Ovary (tissue), 10 donors: ENCODE measurements at places on chromosomes 7 and 10. TPM values are rescaled to one million over a fixed set of nuclear protein-coding genes. Genes with fewer than 3 reads are reported as not detected.

- no peaks in the 10 kb centered on the region for H3K4me1 ChIP-seq
- no peaks in the 10 kb centered on the region for H3K36me3 ChIP-seq
- no peak for DNase-seq
- H3K27ac ChIP-seq = no peak overlapping the region
- H3K4me3 ChIP-seq = no peak overlapping the region
Measured at GRCh38 chr7:26499315-26499897, 207.7 kb downstream of the SNX10 start.

DNA sequence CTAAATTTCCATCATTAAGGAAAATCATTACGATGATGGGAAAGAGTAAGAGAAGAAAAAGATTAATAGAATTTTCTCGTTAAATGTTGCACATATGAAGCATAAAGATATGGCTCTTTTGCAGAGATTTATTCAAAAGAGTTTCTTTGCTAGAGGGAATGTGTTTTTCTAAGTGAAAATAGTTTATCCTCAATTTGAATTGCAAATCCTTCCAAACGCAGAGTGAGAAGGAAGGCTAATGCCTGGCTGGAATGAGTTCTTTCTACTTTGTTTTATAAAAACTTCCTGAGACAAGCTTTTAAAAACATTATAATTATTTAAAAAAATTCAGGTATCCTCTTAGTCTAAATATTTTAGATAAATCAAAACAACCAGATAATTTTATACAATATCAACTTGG lies 14.2 kb downstream of the CYP26A1 start:
- H3K36me3 ChIP-seq = no peaks in the 10 kb centered on the region
- no peaks in the 10 kb centered on the region for H3K4me1 ChIP-seq
- H3K27me3 ChIP-seq = no peaks in the 10 kb centered on the region
- H3K4me3 ChIP-seq = no peak overlapping the region
- DNase-seq = no peak
- H3K27ac ChIP-seq = no peak overlapping the region

DNA sequence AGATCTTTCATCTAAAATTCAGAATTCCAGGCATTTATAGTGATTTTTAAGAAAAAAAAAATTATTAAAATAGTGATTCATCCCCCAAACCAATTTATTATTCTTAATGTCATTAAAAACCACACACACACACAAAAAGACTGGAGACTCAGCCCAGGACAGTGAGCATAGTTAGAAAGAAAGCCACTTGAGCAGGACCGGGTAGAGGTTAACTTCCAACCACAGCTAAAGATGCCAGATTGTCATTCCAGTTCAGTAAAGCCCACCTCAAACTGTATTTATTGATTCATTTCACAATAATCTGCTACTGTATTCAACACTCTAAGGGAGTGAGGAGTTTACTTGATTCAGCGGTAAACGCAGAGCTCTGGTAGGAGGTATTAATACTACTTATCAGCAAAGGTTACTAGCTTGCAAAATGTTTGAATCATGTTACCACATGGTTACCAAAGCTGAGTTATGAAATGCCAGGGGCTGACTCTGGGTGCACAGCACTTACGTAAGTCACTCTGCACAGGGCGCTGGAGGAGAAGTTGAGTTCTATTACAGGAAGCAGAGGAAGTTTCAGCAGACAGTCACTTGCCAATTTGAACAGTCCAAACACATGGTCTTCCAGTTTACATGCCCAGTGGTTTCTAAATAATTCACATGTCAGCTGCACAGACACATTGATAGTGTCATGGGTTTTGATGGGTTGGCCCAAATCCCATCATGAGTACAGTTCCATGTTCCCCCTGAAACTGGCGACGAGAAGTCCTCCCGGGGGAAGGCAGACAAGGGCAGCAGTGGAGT lies 64.6 kb downstream of the KLF6 start:
- H3K4me3 ChIP-seq = no peak overlapping the region
- H3K36me3 ChIP-seq = no peaks in the 10 kb centered on the region
- DNase-seq = no peak
- no peaks in the 10 kb centered on the region for H3K27me3 ChIP-seq
- no peak overlapping the region for H3K27ac ChIP-seq

- H3K27me3 ChIP-seq = no peaks in the 10 kb centered on the region
- H3K4me1 ChIP-seq = no peaks in the 10 kb centered on the region
- no peaks in the 10 kb centered on the region for H3K36me3 ChIP-seq
- no peak overlapping the region for H3K4me3 ChIP-seq
- H3K27ac ChIP-seq = no peak overlapping the region
- DNase-seq = no peak
Measured at GRCh38 chr7:116097365-116098009, 66.9 kb upstream of the TFEC start.

Gene STEAP1B
- 0.25 TPM for total RNA-seq
